ENCODE measurements at places on chromosomes 1 and 21.

DNA sequence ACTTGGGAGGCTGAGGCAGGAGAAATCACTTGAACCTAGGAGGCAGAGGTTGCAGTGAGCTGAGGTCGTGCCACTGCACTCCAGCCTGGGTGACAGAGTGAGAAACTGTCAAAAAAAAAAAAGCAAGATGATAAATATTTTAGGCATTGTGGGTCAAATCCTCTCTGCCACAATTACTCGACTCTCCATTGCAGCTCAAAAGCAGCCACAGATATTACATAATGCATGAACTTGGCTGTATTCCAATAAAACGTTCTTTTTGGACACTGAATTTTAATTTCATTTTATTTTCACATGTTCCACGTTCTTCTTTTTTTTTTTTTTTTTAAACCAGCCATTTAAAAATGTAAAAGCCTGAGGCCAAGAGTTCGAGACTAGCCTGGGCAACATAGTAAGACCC, 69.4 kb downstream of the TCP10L start:
- DNase-seq = no peak

DNA sequence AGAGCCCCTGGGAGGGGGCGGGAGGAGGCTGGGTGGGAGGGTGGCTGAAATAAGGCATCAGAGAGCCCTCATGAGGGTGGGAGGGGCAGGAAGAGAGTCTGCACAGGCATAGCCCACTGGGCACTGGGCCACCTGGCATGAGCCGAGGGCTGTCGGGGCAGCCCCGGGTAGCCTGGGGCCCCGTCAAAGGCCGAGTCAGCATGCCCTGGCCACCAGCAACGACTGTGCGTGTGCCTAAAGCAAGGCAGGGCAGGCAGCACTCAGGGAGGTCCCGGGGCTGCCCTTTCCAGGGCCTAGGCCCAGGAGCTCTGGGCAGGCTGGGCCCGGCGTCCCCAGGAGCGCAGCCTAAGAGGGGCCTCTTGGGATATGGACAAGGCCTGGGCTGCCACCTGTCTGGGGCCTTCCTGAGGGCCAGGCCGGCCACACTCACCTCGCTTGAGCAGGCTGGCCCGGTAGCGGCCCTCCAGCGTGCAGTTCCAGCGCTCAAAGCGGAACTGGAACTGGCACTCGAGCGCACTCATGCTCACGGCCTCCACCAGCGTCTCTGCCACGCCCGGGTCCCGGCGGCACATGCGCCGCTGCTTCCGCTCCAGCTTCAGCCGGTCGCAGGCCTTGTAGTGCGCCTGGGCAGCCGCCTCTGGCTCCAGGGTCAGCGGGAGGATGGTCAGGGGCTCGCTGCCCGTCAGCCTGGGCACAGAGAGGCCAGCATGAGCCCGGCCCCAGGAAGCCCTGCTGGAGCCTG, 22.7 kb downstream of the WNT9A start:
- DNase-seq = no peak

GRCh38 chr1:209612646-209613399, 29.3 kb downstream of the CAMK1G start:
- DNase-seq = no peak

GRCh38 chr1:204426971-204427701, 15.5 kb upstream of the PPP1R15B start:
- no peak for DNase-seq

DNA sequence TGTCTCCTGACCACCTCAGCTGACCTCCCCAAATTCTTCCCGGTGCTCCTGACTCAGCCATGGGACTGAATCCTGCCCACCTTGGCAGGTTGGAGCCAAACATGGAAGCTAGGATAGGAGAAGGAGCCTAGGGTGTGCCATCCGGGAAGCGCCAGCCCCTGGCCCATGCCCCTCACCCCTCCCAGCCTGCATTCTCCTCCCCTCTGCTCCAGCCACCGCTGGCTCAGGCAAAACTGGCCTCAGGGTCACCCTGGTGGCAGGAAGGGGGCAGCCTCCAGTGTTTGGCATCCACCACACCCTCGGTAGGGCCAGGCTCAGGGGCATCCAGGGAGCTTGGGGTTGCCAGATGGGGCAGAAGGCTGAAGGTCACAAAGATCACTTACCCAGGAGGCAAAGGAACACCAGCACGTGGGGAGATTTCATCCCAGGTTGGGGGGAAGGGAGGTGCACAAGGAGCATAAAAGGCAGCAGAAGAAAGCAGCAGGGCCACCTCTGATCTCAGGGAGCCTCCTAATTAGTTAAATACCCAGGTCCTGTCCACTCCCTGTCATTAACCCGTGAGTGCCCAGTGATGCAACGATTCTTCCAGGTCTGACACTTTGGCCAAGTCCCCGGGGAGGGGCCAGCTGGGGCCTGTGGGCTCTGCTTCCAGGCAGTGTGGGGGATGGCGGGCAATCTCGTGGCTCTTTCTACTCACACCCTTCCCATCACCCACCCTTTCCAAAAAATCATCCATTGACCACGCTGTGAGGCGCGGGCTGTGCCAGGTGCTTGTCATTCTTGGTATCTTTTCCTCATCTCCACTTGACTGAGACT, at the start of gene PLA2G2E:
Gene PLA2G2E, minus strand, starts transcription at position 481 of the 816 bp plus-strand sequence. Its CDS starts 58 bp downstream, at position 423.
- no peak for DNase-seq

DNA sequence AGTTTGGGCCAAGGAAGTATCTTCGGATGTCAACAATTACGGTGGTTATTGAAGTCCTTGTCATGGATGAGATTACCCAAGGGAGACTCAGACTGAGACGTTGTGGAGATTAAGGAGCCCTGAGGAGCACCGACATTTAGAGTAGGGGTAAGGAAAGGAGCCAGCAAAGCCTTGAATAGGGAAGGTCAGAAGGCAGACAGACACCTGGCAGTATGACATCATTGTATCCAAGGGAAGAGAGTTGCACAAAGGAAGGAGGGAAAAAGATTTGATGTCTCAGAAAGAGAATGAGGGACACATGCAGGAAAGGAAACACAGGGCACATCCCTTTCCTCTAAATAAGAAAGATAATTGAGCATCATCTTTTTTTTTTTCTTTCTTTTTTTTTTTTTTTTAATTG, 11.7 kb downstream of the LAMC2 start:
- DNase-seq = no peak

- DNase-seq = no peak
Observed at GRCh38 chr21:45226540-45227326, 61.0 kb downstream of the POFUT2 start.

DNA sequence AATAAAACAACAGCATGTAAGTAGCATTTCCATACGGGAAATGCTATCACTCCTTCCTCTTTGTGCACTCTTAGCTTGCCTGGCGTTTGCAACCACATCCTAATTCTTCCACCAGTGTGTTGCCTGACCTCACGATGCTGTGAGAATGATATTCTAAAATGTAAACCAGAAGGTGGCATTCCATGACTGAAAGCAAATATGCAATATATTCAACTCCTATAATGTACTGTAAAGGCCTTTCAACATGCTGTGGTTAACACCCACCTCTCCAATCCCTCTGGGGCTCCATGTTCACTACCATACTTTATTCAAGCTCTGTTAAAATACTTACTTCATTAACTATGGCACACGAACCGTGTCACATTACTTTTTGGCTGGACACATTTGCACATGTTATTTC, 420.6 kb upstream of the DEPDC1 start:
- no peak for DNase-seq

DNA sequence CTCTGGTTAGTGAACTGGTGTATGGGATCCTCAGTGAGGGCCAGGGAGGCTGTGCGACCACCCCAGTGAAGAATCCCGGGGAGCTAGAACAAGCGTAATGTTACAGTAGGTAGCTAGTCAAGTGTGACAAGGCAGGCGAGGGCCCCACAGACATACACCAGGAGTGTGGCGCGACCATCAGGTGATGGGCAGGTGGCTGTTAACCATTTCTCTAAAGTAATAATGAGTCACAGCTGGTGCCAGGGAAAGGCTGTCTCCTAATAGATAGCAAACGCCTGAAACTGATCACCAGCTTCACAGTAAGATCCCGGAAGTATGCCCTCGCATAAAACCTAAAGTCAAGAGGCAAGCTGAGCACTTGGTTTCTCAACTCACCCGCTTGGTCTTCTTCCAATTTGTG, 40.5 kb upstream of the TARBP1 start:
- DNase-seq = no peak

DNA sequence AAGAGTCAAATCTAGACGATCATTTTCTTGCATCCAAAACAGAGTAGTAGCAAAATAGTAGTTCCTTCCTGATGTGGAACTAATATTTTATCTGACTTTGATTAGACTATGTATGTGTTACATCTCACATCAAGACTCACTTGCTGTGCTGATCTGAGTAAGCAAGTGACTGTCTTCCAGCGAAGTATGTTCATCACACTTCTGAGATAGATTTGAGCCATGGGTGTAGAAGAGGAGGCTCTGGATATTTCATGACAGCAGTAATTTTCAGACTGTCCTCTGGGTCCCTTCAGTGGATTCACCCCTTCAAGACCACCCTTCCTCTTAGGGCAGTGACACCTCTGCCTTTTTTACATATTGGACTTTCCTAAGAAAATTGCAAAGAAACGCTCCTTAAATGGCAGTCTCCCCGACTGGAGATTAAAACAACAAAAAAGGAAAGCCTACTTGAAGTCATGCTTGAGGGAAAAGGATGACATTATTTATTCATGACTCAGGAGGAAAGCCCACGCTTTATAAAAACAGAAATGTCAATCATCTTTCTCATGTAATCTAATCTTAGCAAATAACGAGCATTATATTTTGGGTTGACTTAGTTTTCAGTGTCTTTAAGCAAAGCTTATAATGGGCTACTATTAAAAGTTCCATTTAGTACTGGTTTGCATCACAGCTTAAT, 22.8 kb downstream of the ATP1B1 start:
- no peak for DNase-seq

Measured in bone marrow (tissue), 2 donors.